ENCODE measurements at places on chromosomes 5 and 9.
A peak's percentile ranks its signal among the peaks of the same experiment; 100 is the strongest.

DNA sequence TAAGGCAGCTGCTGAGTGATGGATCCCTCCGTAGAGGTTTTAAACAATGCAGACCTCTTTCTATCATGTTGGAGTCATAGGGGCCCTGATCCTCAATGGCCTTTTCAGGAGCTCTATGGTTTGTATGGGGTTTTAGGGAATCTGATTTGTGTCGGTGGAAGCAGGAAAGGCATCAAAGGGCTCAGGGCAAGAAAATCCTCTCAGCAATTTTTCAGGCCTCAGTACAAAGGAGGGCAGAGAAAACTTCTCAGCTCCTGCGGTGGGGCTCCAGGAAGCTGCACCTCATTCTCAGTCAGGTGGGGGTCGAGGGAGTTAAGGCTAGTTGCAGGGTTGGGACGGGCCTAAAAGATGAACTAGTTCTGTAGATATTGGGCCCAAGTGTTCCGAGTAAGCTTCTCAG lies 35.0 kb downstream of the GLRA1 start:
- no peak for DNase-seq

- no peak for DNase-seq
Observed at GRCh38 chr5:154620411-154620810, 134.8 kb upstream of the LARP1 start.

DNA sequence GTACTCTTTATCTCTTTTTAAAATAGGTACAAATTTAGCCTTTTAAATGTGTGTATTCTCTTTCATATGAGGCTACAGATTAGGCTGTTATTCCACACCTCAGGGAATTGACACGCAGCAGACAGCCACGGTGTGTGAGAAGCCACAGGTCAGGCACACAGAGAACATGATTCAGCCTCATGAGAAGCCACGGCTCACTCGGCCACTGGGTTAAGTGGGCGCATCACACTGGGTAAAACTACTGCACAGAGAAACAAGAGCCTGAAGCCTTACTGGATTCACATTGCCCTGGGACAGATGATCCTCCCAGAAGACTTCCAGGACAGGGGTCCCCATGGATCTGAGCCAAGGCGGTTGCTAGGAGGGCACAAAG lies 28.2 kb downstream of the LPCAT1 start:
- peak; percentile 28 for DNase-seq

DNA sequence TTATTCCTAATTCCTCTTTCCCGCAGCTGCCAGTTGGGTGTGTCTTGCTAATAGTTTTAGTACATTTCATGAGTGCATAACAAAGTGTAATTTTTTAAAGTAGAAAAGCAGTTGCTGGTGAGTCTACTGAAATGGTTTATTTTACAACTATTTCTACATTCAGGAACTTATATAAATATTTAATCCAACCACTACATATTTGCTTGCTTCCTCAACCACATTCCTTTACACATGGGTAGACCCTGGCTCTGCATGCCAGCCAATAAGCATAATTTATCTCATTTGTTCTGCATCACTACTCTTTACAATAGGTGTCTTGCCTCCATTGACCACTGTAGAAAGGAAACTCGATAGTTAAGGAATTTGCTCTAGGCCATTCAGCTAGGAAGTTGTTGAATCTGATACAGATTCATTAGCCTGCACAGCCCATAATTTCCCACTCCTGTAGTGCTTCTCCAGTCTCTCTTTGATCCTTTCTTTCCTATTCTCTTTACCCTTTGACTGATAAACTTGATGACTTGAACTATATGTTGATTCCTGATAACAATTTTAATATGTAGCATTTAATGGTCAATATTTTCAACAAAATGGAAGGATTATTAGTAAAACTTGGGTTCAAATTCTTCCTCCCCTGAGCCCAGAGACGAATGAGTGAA lies 342.5 kb upstream of the ACTBL2 start:
- DNase-seq = no peak

- peak; percentile 71 for DNase-seq
Observed at GRCh38 chr9:21802418-21803000, at the start of gene MTAP. Gene MTAP (plus strand): TSS chr9:21802636. CDS start chr9:21802749, 113 bp downstream.

DNA sequence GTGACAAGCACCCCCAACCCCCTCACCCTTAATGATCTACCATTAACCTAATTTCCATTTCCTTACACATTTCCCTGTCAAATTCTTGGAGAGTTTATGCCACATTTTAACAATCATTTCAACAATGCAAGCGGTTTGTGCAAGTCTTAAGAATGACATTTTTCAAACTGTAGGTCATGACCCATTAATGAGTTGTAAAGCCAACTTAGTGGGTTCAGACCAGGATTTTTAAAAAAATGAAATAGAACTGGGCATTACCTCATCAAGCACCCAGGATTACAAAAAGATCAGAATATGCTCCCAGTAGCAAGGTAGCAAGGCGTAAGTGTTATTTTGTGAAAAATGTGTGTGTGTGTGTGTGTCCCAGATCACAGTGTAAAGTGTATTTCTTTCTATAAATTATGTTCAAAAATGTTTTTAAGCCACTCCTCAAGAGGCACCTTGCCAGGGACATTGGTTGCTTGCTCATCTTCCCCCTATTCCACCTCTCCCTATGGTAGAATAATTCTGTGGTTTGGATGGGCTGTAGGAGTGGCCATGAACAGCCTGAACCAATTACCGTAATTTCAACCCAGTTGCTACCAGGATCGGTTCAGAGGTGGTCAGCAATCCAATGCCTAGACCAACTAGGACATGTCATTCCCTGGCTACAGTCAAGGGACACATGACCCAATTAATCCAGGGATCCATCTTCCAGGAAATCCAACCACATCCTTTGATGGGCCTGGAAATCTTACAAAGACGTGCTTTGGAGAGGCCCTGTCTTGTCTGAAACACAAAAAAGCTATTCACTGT lies 14.4 kb upstream of the TGFBR1 start:
- DNase-seq = no peak

DNA sequence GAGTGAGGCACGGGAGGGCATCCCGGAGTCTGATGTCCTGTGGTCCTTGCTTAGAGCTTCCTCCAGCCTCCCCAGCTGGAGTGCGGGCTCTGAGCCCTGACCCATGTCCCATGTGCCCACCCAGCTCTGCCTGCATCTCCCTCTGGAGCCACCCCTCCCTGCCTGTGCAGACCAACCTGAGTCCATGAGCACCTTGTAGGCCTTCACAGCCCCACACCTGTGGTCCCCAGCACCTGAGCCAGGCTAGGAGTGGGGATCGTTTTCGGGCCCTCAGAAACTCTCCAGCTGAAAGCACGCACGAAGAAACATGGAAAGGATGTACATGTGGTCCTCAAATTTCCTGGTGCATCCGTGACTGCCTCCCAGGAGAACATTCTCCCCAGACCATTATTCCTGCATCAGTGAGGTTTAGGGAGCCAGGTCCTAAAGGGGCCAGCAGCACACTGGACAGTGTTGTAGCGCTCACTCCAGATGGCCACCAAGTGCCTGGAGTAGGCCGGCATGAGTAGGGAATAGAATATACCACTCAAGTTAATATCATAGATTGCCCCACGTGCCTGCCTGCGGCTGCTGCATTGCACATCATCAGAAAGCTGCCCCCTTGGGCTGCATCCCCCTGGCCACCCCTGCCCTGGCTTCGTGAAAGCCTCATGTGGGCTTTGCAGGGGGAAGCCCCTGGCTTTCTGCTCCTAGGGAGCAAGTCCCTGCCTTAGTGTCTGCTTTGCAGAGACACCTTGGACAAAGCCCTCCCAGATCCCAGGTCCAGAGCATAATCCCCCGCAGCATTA lies 80.6 kb downstream of the WNK2 start:
- DNase-seq = no peak

DNA sequence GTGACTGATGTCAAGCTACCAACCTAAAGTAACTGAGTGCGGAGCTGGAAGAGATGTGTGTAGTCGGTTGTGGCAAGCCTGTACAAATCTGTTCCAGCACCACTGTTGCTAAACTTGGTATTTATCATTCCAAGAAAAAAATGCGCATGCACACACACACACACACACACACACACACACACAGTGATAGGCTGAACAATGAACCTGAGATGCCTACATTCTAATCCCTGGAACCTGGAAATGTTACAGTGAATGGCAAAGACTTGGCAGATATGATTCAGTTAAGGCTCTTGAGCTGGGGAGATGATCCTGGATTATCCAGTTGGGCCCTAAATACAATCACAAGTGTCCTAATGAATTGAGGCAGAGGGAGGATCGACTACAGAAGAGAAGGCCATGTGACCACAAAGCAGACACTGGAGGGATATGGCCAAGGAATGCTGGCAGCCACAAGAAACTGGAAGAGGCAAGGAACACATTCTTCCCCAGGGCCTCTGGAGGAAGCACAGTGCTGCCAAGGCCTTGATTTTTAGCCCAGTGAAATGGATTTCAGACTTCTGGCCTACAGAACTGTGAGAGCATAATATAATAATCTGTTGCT lies 49.7 kb upstream of the LHFPL2 start:
- DNase-seq = no peak

DNA sequence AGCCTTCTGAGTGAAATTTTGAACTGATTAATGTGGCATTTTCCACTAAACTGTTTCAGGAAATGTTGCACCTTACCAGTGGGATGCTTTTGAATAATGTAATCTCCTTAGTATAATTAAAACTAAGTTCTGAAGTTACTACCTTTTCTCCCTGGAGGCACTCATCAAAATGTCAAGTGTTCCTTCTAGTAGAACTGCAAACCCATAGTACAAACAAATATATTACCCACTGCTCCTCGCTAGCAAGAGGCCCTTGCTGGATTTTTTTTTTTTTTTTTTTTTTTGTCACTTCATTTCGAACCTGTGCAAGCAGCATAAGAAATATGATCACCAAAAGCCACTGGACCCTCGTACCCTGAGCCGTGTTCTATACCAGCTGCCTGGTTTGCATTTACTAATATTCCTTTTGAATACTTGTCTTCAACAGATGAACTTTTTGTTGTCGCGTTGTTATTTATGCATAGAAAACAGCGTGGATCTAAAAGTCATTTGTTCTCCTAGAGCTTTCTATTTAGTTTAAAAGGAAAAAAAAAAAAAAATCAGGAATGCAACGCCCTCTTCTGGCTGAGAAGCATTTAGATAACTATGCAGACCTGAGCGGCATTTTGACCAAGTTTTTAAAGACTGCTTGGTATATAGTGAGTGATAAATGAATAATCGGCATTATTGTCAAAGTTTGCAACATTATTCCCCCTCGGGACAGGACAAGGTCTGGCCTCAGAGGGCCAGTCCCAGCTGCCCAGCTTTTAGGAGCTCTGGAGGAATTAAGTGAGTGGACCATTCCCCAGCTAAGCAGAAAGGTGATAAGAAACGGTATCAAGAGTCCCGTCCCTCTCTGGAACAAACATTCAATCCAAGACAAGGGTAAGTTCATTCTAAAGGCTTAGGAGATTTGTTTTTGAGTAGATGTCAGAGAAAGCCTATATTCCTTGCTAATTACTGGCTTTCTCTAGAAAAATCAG lies 162.5 kb upstream of the KIF2A start:
- no peak for DNase-seq

DNA sequence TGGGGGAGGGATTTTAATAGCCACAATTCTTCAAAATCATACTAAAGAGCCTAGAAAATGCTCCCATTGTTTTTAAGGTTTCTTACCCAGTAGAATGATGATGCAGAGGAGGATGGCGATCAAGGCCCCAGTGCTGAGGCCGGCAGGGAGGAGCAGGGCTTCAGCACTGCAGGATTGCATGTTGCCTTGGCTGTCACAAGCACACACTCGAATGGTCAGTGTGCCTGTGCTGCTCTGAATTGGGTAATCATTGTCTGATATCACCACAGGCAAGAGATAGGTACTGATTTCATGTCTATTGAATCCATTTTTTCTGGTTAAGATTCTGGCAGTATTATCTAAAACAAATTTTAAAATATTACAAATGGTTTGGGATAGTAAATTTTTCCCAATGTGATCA lies 153.3 kb downstream of the CDH10 start:
- DNase-seq = no peak

DNA sequence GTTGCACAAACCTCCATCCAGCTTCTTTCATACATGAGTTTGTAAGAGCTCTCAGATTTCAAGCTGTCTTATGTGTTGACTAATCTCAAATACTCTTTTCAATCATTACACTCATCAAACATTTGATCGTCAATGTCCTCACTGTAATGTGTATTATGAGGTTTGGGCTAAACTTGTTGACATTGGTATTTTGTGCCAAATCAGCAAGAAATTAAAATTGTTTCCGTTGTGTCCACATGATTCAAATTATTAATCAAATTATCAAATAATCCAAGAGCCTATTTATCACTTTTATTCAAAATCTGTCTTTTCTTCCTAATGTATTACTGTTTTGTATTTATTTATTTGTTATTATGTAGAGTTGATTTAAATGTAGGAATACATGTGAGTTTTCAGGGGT lies 283.4 kb downstream of the GAS1 start:
- DNase-seq = no peak
